Stimulated activated CD8-positive, alpha-beta memory T cell treated with anti-CD3 and anti-CD28 coated beads, Interleukin-7, amount 100 ng/mL, for 1 hour (primary cell): ENCODE measurements at places on chromosomes 7 and 10.

DNA sequence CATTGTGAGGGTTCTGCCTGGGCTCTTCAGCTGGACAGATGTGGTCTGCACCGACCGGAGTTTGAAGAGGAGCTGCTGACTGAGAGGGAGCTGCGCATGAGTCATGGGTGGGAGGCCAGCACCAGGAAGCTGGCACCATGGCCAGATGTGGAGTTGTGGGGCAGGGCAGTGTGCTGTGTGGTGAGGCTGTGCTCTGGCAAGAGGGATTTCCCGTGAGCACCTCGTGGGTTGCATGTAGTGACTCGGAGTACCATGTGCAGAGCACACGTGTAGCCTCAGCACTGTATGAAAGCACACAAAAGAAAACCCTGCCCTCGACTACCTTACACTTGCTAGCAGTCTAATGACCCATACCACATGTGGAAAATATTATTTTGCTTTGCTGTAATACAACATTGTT, 103.4 kb downstream of the WNT2 start:
- no peak for DNase-seq

DNA sequence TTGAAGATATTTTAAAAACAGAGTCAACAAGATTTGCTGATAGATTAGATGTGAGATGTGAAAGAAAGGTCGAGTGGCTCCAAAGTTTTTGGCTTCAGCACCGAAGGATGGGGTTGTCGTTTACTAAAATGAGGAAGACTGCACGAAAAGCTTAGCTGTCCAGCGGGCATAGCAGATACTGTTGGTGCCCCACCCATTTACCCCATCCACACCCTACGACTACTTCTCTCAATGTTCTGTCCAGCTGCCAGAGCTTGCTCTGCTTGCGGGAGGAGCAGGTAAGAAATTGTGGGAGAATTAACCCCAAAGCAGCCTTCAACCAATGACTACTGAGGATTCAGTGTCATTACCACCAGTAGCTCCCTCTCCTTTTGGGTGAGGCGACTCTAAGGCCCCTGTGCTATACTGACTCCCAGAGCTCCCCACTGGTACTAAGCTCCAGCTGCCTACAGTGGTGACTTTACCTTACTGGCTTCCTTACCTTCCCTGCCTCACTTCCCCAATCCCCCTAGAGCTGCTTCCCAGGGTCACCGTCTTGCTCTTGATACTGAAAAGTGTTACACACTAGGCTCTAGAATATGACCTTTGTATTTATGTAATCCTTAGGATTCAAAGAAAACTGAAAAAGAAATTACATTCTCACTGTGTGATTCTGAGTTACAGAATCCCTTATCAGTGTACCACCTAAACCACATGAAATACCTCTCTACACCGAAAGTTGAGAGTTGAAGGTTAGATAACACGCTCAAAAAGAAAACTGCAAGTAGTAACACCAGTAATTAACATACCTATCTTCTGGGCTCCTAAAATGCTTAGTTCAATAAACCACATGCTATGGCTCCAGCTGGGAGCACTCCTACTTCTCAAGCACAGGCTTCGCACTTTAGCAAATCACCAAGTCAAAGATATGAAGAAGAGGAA, 22.3 kb downstream of the CACUL1 start:
- no peak for DNase-seq

DNA sequence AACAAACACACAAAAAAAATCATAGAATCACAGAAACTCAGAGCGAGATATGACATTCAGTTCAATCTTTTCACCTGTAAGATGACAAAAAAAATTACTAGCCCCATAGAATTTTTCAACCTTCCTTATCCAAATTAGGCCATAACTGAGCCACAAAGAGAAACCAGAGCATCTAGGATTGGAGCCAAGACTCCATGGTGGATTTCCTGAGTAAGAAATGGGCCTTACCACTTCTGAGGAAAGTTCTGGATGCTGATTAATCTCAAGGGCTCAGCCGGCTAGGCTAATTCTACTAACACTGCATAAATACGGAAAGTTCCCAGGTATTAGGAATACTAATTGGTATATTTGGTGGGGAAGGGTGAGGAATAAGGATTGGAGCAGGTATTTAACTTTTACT, 16.8 kb downstream of the LIPM start:
- DNase-seq: no peak

GRCh38 chr7:111474723-111475418, 87.4 kb downstream of the IMMP2L start:
- DNase-seq: no peak

DNA sequence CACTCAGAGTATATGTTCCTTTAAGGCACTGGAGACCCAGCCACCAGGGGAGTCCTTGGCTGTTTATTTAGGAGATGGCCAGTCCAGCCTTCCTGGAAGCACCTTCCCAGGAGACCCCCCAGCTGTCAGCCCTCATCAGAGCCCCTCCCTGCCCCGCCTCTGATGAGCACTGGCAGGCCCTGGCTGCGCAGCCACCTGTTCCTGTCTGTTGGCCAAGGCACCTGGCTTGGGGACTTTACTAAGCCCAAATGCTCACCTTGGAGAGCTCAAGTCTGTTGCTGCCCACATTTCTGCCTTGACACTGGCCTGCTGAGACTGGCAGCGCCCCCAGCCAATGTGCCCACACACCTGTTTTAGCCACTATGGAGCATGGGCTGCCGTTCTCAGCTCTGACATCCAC, 124.7 kb downstream of the ELMO1 start:
- no peak for DNase-seq
